ENCODE measurements at places on chromosomes 3 and 15.

DNA sequence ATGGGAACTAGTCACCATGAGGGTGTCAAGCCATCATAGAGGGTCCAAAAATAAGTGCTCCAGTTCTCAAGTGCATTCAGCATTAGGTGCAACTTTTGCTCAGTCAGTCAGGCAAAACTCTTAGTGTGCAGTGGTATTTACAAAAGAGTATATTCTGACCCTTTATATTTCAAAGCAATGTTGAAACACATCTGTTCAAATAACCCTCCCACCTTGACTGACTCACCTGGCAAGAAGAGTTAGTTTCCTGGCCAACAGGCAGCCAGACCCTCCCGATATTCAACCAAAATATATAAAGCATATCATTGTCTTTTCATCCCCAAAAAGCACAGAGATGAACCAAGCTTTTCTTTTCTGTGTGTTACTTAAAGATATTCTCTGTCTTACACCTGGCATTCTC, 7.6 kb upstream of the COL8A1 start:
- DNase-seq = no peak

DNA sequence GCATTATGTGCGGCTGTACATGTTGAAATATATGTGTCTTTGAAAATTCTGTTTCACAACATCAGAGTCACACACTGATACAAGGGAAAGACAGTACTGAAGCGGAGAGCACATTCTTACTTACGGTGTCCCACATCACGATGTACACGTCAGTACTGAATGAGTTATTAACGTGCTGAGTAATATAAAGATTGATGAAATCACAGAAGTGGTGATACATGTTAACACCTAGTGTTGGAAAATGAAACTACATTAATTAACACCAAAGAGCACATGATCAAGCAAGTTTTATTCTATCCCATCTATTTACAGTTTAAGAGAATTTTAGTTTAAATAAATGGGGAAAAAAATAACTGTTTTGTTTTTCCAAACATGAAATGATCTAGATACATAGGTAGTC, 15.6 kb downstream of the EOGT start:
- DNase-seq = no peak

- DNase-seq = no peak
These were observed 27.5 kb downstream of the MELTF start for GRCh38 chr3:197001972-197002700.

DNA sequence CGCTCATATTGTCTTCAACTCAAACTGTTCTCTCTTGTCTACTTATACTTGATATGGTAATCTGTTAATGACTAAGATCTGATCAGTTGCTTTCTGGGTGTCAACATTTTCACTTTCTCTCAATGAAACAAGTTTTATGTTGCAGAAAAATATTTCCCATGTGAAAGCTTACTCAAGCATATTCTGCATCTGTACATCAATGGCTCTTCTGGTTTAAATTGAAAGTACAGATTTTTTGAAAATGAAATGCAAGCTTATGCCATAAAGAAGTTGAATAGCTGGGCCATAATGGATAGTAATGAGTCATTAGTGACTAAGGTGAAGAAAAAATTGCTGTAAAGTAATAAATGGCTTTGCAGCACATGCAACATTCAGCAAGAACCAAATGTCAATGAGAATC, 140.7 kb downstream of the BCHE start:
- no peak for DNase-seq

GRCh38 chr15:98994892-98995291, 12.7 kb downstream of the PGPEP1L start:
- no peak for DNase-seq

- DNase-seq = no peak
These were observed 1.3 kb upstream of the CPEB1 start for GRCh38 chr15:82648257-82649103.

DNA sequence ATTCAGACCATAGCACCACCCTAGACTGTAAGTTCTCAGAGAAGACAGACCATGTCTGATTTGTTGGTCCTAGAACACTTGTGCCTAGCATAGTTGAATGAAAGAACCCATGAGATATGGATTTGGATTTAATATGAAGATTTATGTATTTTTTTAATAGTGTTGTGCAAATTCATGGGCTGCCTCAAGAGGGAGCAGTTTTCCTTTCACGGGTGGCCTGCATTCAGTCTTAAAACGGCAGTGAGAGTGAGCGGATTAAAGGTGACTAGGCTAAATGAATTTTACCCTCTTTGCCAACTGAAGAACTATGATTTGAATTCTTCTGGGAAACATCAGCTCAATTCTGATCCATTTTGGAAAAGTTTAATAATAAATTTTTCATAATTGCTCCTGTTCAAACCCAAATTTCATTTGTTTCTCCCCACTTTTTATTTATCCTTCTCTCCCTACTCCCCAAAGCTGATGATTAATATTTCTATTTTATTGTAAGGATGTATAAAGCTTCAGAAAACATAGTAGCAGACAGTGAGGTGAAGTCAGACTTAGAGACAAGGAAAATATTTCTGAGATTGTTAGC, 67.3 kb downstream of the MORC1 start:
- no peak for DNase-seq

GRCh38 chr3:108410531-108410984, 99.8 kb downstream of the MYH15 start:
- DNase-seq = no peak

GRCh38 chr3:150691414-150692040, 12.2 kb downstream of the ERICH6 start:
- no peak for DNase-seq

DNA sequence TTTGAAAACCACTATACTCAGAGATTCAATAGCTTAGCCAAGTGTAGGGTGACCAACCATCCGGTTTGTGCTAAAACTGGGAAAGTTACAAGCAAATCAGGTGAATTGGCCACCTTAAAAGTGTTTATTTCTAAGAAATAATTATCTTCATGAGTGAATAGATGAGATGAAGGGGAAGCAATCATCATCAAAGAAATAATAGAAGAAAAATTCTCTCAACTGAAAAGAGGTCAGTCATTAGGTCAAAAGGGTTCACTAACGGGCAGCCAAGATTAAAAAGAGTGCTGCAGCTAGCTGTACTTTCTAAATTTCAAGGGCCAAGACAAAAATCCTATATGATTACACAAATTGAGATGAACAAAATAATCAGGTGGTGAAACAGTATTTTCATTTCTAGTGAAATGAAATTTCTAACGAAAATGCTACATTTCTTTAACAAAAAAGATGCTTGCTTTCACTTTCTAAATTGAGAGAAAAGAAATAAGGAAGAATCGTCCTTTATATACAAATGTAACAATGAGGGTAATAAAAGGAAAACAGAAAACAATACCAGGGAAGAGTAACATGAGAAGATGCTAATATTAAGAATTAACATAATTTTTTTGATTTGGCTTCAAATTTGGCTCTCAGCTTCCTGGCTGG, 34.7 kb upstream of the TSC22D2 start:
- no peak for DNase-seq

DNA sequence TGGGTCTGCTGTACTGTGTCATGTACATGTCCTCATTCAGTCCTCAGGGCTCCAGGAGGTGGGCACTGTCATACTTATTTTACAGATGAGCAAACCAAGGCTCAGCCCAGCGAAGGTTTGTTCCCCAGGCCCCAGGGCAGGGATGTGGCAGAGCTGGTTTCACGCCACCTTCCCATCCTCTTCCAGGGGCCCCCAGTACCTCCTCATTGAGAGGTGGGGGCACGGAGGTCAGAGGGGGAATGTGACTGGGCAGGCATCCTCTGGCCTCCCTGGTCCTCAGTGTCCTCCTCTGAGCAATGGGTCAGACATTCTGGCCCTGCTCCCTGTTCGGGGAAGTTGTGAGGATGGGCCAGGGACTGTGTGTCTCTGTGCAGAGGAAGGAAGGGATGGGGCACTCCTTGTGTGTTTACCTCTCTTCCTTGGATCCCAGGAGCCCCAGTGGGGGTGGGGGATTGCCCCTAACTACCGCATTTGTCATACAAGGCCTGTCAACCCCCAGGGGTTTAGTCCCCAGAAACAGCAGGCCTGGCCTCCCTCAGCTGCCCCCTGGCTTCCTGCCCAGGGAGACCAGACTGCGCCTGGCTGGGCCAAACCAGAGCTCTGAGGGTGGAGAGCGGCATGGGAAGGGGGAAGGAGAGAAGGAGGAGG, 65.9 kb upstream of the LCTL start:
- DNase-seq = no peak

- no peak for DNase-seq
These were observed 57.9 kb downstream of the ARHGAP31 start for GRCh38 chr3:119352034-119352609.

DNA sequence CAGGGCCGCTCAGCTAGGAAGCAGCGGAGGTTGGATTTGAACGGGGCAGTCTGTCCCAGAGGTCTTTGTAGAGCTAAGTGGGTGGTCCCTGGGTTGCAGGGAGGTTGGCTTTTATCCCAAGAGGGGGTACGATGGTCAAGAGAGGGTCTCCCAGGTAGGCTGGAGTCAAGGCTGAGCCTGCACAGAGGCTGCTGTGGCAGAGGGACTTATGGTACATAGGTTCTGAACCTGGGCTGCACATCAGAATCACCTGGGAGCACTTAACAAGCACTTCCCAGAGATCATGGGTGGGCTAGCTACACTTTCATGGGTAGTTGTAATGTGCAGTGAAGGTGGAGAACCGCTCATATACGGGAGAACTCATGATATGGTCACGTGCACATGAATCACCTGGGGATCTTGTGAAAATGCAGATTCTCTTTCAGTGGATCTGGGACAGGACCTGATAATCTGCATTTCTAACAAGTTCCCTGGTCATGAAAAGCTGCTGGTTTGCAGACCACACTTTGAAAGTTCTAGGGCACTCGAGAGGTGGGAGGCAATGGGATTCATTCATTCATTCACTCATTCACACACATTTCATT, 2.9 kb upstream of the RASGRF1 start:
- no peak for DNase-seq

DNA sequence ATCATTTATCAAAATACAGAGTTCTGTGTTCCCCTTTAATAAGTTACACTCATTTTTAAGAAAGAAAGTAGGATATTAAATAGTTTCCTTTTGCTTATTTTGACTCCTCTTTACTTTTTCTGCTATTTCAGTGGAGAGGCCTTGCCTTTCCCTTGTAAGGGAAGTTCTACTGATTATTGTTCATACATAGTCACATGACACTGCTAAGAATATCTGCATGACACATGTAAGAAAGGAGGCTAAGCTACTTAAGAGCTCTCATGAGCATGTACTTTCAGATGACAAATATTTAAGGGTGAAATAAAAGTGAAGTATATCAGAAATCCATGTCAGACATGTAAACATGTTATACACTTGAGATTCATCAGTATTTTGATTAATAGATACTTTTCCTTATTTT, 39.0 kb downstream of the MYRIP start:
- DNase-seq = no peak

All from SK-N-MC (cell line).